Inflammatory macrophage treated with lipopolysaccharide for 1 hour (primary cell): ENCODE measurements at places on chromosomes 4 and X.

DNA sequence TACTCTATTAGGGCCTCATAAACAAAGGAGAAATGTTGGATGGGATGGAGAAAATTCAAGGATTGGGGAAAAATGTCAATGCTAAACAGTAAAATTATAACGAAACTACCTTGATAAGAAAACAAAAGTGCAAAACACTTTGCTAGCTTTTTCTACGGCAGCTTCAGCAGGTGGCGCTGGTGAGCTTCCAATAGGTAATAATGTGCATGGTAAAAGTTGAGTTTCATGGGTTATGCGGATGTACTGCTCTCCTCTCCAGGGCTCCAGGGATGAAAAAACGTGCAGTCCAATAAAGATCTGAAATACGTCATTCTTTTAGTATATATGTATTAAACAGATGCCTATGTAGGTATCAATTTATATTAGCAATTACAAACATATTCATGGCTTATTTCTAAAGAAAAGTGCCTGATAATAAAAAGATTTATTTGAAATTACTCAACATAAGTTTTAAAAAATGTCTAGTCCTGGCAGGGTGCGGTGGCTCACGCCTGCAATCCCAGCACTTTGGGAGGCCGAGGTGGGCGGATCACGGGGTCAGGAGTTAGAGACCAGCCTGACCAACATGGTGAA is 239.6 kb downstream of the GRXCR1 start:
- peak; percentile 49 for DNase-seq

- DNase-seq = no peak
These were observed 28.2 kb upstream of the APLN start for GRCh38 chrX:129682979-129683378.

- DNase-seq = no peak
These were observed 46.1 kb downstream of the PGRMC2 start for GRCh38 chr4:128241425-128241913.

GRCh38 chr4:89469930-89470375 is 162.4 kb upstream of the GPRIN3 start:
- peak; percentile 84 for DNase-seq

DNA sequence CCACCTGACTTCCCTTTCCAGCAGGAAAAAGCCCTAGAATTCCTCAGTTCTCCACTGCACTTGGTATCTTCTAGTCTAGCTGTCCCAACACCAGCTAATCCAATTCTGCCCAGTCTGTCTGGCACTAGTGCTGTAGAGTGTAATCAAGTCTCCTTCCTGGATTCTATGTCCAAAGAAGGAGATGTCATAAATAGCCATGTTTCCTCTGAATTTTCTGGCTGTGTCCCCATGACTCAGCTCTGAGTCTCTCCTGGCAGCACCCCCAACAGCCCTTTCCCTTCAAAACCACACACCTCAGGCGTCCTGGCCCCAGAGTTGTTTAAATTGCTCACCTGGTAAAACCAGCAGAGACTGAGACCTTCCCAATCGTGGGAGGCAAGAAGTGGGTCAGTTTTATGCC is 197.2 kb downstream of the GRXCR1 start:
- DNase-seq = no peak

- DNase-seq = no peak
These were observed 31.6 kb downstream of the TKTL1 start for GRCh38 chrX:154327038-154327820.
